Suppressor macrophage treated with lipopolysaccharide for 4 hours (primary cell): ENCODE measurements at places on chromosomes 3 and 15.

GRCh38 chr15:51281368-51281967 is 56.9 kb downstream of the CYP19A1 start:
- DNase-seq = peak; percentile 72

DNA sequence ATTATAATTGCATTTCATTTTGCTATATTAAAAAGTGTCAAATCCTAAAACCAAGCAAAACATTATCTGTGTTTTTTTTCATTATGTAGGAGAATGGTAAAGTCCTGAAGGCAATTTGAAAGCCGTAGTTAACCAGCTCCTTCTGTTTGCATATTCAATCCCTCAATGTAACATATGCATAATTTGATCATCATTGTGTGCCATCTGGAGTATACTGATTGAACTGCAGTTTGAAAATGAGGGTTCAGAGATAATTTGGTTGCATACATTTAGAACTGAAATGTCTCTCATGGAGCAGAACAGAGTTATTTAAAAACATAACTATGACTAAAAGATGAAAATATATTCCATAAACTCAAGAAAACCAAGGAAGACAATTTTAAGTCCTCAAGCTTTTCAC is 518.6 kb downstream of the GBE1 start:
- no peak for DNase-seq

DNA sequence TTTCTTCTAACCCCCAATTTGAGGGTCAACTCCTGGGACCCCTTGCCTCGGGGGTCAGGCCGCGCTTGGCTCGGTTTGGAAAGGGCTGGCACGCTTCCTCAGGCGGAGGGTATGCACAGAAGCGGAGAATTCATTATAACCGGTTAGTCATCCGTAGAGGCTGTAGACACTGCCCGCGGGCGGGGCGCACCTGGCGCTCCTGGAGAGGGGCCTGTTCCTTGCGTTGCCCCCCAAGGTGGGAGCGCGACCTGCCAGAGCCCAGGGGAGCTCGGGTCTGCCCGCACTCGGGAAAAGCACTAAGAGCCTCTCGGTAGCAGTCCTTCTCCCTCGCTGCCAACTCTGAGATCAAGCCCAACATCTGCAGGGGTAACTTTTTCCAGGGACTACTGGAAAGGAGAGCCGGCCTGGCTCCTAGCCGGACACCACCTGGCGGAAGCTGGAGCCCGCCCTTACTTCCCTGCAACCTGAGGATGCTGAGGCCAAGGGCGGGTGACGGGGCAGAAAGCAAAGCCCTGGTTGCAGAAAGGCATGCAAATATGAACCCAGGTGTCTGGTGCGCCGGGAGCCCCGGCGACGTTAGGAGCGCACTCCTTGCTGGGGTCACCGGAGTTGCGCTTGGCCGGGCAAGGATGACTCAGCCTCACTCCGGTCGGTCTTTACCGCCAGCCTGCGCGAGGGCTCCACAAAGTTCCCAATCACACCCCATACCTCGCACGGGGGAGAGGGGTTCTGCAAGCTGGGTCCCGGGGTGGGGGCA is 1.5 kb upstream of the CACNA2D3 start:
- DNase-seq = no peak

DNA sequence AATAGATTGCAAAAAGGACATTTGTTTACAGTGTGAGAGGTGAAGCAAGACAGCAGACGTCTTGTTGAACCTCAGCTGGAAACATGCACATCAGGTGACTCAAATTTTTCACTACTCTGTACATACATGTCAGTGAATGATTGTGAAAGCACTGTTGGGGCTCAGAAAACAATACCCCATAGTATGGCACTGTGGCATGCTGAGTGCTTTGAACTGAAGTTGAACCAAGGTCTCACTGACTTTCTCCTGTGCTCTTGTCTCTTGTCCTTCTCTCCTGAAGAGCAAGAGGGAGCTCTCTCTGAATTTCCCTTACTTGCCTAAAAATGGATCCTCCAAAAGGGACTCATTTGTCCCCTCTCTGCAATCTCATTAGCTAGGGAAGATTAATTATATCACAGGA is 24.5 kb upstream of the NEDD4 start:
- DNase-seq = no peak

DNA sequence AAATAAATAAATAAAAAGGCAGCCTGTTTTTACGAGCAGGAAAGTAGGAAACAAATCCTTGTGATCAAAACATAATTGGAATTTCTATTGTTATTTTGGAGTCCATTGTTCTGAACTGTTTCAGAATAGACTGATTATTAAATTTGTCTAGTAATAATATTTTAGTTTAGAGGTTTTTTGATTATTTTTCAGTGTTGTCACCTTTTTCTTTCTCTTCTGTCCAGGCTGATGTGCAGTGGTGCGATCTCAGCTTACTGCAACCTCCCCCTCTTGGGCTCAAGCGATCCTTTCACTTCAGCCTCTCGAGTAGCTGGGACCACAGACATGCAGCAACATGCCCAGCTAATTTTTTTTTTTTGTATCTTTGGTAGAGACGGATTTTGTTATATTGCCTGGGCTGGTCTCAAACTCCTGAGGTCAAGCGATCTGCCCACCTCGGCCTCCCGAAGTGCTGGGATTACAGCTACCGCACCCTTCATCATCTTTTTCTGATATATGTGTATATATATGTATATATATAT is 38.0 kb downstream of the KAT2B start:
- DNase-seq = no peak

DNA sequence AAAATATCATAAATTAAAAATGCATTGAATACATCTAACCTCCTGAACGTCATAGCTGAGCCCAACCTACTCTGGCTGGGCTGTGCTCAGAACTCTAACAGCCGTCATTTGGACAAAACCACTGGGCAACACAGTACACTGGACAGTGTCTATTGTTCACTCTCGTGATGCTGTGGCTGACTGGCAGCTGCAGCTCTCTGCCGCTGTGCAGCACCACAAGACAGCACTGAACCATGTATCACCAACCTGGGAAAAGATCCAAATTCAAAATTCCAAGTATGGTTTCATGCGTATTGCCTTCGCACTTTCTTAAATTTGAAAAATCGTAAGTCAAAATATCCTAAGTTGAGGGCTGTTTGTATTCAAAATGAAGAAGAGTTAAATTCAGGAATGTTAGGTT is 145.1 kb upstream of the CNTN4 start:
- no peak for DNase-seq

- no peak for DNase-seq
Measured at GRCh38 chr15:71391421-71392088, 276.3 kb downstream of the THSD4 start.

DNA sequence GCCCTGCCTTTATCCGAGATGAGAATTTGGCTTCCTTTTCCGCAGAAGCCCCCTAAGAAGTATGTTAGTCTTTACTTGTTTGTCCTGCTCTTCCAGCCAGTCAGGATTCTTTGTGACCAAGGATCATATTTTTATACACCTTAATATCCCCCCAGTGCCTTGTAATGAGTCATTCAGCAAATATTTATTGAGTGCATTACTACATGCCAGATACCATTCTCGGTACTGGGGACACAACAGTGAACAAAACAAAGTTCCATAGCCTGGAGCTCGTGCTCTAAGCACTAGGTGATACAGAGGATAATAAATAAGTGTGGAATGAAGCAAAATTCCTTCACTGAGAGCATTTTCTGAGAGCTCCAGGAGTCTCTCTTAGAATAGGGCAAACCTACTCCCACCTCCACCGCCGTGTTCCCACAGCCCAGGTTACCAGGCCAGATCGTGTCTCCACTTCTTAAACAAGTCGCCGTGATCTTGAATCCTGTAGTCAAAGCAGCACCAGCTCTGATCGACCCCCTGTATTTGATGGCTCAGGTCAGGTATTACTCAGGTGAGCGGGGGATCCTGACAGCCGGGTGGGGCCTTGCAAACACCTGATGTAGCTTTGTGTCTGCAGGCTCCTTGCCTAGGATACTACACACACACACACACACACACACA is 18.5 kb downstream of the TTC21A start:
- DNase-seq = no peak

DNA sequence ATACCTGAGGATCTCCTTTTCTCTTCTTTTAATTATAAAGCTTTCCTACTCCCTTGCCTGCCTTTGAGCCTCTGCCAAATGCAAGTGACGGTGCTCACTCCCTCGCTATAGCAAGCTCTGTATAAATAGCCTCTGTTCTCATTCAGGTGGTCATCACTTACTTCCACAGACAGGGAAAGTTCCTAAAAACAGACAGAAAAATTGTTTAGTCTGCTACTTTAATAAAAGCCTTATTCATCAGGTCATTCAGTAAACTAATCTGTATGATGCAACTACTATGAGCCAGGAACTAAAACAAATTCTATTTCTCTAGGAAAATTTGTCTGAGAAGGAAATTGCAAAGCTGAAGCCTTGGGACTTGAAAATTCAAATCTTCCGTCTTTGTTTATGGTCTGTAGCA is 10.2 kb upstream of the DLG1 start:
- no peak for DNase-seq

DNA sequence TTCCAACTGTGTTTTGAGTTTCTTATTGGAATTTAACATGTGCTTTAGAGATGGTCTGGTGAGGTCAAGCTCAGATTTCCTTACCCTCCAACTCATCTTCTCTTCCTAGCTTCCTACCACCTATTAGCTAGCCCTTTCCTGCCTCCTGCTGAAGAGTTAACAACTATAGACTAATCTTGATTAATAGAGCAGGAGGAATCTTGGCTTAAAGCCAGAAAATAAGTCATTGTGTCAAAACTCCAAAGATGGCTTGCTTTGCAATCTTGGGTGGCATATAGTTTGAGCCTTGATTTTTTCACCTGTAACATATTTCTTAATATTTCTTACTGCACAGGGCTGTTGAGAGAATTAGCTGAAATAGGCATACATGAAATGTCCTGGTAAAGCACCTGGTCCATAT is 27.3 kb downstream of the BCL2L10 start:
- no peak for DNase-seq

DNA sequence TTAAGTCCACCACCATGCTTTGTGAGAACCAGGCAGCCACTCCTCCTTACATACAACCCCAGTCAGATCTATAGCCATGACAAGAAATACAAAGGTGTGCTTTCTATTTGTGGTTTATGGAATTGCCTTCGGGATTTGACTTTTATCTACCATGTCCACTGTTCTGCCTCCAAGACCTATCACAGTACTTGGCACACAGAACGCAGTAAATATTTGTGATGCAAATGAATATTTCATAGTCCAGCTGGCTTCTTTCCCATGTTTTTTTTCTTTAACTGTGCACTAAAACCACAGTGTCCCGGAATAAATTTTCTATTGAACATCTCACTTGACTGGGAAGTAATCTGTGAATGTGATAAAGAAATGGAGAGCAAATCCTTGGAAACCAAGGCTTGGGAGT is 314.7 kb downstream of the RORA start:
- DNase-seq = no peak

DNA sequence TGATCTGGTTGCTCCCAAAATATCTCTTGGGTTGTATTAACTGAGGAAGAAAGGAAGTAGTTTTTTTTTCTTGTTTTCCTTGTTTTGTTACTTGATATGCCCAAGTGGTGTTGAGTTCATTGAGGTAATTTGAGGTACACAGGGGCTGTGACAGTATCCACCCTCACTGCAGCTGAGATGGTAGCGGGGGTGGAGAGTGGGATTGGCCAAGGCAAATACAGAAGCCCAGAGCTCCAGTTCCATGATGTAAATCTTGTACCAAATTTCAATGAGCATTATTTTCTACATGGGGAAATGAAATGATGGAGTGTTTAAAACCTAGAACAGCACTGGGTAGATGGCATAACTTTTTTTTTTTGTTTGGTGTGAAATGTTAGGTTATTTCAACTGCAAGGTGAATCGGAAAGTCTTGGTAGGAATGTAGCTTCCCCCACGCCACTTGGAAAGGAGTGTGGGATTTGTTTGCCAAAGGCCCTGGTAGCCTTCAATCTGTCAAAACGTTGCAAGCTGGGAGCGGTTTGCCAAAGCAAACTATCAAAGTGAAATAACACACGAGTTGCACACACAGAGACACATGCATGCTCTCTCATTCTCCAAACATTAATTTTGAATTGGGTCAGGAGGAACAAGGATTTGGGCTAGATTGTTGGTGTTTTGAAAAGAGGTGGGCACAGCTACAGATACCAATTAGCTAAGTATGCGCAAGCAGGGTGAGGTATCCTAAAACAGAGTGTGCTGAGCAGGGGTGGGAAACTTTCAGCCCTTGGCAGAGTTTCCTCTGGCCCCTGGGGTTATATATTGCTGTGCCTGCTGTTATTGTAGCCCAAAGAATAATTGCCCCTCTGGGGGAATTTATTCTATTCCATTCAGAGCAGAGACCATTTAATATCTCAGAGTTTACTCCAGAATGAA is 34.6 kb downstream of the THSD4 start:
- no peak for DNase-seq

- DNase-seq = no peak
Measured at GRCh38 chr3:66756468-66757036, 241.6 kb upstream of the KBTBD8 start.

- DNase-seq = no peak
Measured at GRCh38 chr3:110384601-110385000, 687.0 kb upstream of the NECTIN3 start.

GRCh38 chr3:21528291-21528995 is 222.6 kb downstream of the ZNF385D start:
- no peak for DNase-seq

- DNase-seq = no peak
Measured at GRCh38 chr3:107436029-107436428, 58.8 kb downstream of the CCDC54 start.

DNA sequence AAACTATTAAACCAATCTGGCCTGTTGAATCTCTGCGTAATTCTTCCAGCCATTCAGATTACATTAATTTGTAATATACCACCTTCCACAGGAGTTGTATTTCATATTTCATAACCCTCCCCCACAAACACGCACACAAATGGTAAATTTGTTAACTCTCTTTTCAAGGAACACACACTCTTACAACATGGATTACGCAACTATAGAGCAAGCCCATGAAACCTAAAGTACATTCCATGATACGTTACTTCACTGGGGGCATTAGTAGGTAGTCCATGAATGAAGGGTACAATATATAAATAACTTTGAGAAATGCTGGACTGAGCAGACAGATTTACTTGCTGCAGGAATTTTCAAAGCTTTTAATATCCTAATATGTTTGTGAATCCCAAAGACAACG is 65.0 kb downstream of the TRIM69 start:
- DNase-seq = no peak
